ENCODE measurements at places on chromosomes 3 and 15.

DNA sequence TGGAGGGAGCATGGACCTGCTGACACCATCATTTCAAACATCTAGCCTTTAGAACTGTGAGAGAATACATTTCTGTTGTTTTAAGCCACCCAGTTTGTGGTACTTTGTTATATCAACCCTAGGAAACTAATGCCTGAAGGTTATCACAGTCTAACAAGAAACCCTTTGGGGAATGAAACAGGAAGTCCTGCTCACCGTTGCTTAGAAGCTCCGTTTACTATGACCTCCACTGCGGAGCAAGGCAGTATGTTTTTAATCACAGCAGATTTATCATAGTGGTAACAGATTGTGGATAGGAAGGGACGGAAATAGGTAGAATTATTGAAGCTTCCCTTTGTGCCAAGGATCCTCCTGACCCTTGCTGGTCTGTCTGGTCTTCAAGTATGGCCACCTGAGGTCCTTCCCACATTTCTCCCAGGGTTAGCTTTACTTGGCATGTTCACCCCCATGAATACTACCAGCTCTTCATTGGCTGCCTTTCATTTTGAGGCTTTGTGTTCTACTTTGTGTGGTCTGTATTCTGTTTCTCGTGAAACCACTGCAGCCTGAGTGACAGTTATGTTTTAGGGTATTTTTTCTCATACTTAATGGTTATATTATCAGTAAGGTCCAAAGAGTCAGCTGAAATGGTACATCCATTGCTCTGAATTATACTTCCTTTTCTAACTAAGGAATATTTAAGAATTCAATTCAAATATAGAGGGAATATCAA lies 201.6 kb downstream of the CHST2 start:
- DNase-seq = no peak

- no peak for DNase-seq
Measured at GRCh38 chr3:141941093-141941492, 64.7 kb downstream of the ATP1B3 start.

GRCh38 chr3:33044676-33045075 lies 52.3 kb downstream of the GLB1 start:
- no peak for DNase-seq

DNA sequence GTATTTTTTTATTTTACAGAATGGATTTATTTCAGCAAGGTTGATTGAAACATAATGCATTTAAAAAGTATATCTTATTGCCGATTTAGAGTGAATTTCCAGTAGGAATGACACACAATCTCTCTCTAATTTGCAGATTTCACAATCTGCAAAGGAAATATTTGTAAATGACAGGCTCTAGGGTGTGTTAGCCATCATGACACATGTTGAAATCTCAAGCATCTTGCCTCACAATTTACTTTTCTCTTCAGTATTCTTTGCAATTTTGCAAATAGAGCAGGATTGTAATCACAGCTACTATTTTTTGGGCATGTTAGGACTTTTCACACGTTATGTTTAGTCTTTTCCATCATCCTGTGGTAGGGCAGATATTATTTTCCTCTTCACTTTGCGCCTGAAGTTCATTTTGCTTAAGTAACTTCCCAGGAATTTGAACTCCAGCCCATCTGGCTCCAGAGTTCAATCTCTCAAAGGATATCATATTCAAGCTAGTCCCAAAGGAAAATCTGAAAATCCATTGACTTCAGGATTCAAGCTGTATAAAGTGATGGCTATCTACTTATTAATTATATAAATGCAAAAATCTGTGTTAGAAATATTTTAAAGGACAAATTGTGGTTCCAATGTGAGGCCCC lies 55.4 kb downstream of the ATP13A4 start:
- DNase-seq = no peak

GRCh38 chr3:11539677-11540076 lies 104.0 kb downstream of the VGLL4 start:
- no peak for DNase-seq

DNA sequence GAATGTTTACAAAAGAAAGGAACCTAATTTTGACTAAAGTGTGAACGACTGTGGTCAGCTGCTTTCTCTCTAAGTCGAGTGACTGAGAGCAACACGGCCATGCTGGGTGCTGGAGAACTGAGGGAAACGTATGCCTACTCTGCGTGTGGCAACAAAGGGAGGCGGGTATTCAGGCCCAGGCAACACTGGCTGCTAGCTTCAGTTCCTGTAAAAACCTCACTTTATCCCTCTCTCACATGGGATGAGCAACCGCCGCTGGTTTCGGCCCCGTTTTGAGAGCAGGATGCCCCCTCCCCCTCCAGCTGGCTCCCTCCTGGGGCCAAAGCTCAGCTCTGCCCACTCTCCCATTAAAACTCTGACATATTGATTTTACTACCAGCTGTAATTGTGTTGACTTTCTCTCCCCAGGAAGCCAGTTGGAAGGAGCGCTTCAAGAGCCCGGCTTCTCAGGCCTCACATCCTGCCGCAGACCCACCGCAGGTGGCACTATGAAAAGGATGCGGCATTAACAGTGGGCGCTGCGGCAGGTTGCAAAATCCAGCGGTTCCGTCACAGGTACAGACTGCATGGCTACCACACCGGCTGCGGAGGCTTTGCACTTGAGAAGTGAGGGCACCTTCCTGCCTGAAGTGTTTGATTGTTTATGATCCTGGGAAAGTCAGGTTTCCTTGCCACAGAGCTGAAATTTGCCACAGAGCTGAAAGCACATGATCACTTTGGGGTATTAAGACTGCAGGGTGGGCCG lies 12.7 kb downstream of the PLXND1 start:
- no peak for DNase-seq

DNA sequence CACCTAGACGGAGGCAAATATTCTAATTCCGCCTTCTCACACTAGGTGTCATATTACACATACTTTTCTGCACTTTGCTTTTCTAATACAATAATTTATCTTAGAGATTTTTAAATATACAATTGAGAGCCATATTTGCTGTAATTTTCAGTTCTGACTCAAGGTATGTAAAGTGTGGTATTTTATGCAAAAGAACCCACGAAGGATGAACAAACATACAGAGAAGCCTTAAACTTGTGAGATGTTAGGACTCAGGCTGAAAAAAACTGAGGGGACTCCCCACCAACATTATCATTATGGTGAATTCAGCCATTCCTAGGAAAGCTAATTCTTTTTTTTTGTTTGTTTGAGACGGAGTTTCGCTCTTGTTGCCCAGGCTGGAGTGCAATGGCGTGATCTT lies 9.6 kb downstream of the ZBTB11 start:
- DNase-seq = no peak

DNA sequence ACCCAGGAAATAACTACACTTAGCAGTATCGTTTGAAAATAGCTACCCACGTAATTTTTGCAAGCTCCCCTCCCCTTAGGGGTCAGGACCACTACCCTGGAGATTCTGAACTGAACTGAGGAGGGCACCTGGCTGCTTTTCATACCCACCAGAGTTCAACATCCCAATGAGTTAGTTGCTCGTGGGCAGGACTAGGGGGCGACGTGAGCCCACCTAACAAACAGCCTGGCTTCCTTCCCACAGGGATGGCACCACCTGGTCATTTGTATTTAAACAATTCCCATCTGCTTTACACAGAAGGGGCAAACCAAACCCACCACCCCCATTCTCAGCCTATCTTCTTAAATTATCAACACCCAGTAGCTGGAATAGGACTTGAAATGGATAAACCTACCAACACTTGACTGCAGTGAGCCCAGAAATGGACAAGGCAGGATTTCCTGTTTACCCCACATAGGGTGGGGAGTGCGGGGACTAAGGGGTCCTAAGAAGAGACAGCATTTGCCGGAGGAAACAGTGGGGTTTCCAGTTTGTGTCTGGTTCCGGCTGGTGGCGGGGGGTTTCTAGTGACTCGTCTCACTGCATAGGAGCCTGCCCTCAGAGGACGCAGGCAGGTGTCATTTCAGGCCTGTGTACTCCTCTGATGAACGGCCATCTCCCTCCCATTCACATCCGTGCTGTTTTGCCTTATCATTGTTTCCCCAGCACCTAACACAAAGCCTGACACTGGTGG lies 11.6 kb upstream of the VGLL4 start:
- DNase-seq = no peak

- DNase-seq = no peak
Measured at GRCh38 chr15:48354694-48355303, 23.6 kb downstream of the DUT start.

DNA sequence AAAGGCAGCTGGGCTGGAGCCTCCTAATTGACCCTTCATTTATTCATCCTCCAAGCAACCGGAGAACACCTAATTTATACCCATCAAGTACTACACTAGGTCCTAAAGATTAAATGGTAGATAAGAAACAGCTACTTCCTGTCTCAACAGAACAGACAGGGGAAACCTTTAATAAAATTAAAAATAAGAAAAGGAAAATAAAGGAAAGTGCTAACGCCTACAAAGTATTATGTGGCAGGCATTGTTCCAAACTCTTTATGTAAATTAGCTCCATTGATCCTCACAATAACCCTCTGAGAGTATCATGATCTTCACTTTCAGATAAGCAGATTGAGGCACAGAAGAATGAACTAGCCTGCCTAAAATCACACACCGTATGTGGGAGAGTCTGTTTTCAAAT lies 139.5 kb downstream of the CNTN6 start:
- no peak for DNase-seq

DNA sequence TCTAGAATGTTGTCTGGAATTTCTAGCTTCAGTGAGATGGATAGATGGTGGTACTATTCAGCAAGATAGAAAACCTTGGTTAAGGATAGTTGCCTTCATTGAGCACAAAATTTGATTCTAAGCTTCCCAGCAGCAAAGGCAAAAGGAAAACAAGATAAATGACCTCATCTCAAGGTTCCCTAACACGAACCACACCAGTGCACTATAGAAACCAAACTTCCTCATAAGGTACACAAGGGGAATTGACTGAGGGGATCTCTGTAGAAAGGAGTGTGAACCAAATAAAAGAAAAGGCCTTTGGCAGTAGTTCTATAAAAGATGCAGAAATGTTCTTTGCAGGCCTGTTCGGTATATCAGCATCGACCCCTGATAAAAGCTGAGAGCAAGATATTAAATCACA lies 288.9 kb downstream of the SHQ1 start:
- no peak for DNase-seq

GRCh38 chr15:84681831-84682230 lies 23.8 kb upstream of the NMB start:
- DNase-seq = no peak

DNA sequence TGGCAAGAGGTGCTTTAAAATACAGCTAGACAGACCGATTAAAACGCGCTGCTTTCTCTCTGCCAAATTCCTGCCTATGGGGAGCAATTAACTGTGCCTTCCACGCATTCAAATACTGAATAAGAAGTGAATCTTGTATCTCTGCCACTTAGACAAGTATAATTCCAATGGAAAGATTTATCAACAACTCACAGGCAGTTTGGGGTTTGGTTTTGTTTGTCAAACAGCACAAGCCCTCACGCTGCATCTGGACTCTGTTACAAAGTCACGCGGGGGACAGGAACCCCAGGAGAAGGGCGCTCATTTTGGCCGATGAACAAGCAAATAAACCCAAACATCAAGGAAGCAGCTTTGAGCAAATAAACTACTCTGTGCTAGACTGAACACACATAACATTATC lies 61.8 kb upstream of the TMCO5A start:
- no peak for DNase-seq

GRCh38 chr15:38768970-38769369 lies 204.4 kb upstream of the RASGRP1 start:
- DNase-seq = no peak

DNA sequence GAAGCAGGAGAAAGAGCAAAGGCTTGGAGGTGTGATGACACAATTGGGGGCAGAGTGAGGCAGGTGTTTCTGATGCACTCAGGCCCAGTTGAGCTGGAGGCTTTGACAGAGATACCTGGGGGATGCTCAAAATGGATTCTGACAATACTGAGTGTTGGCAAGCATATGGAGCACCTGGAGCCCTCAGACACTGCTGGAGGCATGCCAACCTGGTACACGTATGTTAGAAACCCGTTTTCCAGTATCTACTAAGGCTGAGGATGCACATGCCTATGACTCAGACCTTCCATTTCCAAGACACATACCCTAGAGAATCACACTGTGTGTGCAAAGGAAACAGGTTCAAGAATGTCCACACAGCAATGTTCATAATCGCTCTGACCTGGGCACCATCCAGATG lies 58.7 kb downstream of the WNT7A start:
- no peak for DNase-seq

GRCh38 chr3:184399410-184399809 lies 19.6 kb downstream of the CHRD start:
- DNase-seq = peak; percentile 71

DNA sequence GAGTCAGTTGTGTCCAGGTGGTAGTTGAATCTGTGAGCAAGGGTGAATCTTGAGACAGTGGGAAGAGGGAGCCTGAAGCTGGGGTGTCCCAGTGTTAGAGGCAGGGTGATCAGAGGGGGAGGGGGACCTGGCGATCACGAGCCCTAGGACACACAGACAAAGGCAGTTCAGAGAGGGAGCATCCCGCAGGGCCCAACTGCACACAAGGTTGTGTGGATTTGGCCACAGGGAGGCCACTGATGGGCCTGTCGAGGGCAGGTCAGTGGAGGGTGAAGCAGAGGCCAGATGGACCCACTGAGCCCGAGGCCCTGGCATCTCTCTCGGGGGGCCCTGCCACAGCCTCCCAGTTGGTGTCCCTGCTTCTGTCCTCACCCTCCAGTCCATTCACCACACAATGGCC lies 48.6 kb upstream of the SMAD6 start:
- DNase-seq = no peak

DNA sequence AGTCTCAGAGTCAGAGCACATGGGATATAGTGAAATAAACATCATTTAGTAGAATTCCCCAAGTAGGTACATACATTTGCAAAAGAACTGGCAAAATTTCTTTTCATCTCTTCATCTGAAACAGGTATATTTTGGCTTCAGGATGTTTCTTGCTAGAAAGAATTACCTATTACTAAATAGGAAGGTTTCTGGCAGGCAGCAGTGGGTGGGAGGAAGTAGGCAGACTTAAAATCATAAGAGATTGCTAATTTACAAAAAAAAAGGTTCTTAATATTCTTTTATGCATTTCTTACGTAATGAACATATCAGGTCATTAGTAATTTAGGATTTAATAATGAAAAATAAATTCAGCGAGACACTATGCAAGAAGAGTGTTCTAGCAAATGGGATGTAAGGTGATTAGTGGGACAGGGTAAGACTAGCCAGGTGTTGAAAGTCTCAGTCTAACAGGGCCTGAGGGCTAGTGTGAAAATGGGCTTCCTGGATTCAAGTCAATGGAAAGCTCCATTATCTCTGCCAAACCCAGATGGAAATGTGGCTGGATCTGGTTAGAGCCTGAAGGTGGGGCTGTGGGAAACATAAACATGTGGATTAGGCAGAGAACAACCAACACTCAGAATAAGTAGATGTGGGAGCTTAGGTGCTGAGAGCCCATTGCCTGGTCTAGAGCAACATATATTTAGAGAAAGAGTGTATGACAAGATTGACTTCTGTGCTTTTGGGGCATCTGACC lies 127.4 kb upstream of the FEZF2 start:
- DNase-seq = no peak

- no peak for DNase-seq
Measured at GRCh38 chr3:60146121-60146520, 1096.3 kb upstream of the CFAP20DC start.

- DNase-seq = no peak
Measured at GRCh38 chr3:45552031-45552793, 42.3 kb upstream of the LIMD1 start.

GRCh38 chr3:170634663-170635384 lies 48.9 kb upstream of the SLC7A14 start:
- DNase-seq = no peak
